ENCODE measurements at places on chromosomes 5 and 9.

DNA sequence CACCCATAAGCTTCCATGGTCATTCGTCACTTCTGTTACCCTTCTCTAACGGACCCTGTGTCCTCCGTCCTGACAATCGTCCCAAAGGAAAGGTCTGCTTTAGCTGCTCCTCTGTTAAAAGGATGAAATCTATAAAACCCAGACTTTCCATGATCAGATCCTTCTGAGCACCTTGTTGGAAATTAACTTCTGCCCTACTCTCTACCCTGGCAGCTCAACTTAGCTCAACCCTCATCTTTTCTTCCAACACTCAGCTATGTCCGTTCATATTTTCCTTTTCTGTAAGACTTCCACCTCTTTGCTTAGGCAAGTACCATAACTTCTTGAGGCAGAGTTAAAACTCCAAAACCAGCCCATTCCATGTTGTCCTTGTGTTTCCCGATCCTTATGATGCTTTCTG, 205.4 kb downstream of the SPATA31A6 start:
- no peak for DNase-seq

DNA sequence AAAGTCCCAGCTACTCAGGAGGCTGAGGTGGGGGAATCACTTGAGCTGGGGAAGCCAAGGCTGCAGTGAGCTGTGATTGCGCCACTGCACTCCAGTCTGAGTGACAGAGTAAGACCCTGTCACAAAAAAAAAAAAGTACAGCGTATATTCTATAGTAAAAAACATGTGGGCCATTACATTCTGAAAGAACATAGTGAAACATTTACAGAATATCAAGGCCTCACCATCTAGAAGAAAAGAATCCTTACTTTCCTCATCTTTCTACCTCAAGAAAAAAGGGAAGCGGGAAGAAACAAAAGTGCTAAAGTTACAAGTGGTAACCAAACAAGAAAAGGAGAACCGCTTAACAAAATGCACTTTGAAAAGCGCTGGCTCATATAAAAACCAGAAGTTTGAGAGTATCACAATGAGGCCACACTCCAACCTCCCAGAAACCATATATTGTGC, 5.7 kb upstream of the SYK start:
- no peak for DNase-seq

- DNase-seq: peak; percentile 89
Observed at GRCh38 chr9:137254624-137255447, at the start of gene NELFB. TSS of gene NELFB (plus strand) at chr9:137255327.

DNA sequence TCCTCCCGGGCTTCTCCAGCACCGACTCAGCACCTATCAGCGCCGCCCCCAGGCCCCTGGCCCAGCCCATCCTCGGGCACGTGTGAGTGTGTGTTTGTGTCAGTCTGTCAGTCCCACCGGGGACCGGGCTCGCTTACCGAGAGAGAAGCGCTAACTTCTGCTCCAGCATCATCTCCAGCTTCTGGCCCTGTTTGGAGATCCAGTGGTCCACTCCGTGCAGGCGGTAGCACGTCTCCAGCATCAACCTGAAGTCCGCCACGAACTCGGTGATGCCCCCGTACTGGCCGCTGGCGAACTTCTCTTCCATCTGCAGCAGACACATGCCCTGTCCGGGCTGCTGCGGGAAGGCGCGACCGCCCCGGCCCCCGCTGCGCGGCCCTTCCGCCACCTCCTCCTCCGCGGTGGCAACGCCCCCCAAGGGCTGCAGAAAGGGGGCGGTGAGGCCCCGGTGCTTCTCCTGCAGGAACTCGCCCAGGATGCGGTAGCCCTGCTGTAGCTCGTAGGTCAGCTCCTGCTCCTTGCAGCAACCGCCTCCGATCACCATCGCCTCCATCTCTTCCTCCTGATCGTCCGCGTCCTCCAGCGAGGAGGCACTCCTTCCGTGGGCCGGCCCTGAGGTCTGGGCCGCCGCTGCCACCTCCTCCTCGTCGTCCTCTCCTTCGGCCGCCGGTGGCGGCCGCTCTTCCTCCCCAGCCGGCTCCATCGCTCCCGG, 8.2 kb downstream of the RANBP6 start:
- peak; percentile 58 for DNase-seq

DNA sequence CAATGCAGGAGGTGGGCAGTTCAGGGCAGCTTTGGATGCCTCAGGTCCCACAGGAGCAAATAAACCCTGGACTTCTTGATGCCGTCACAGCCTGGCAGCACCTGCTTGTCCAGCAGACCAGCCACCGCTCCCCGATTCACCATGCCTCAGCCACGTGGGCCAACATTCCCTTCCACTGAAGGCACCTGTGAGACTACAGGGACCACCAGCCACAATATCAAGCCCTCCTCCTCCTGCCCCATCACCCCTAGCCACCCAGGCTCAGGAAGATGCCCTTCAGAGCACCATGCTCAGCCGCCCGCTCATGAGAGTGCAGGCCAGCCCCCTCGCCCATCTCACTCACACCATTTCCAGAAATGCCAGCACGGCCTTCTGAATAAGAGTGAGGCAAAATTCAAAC, 234.7 kb downstream of the SYK start:
- DNase-seq: no peak

GRCh38 chr5:54415896-54416601, 39.5 kb upstream of the HSPB3 start:
- no peak for DNase-seq

GRCh38 chr9:94031380-94031779, 52.9 kb upstream of the PTPDC1 start:
- DNase-seq: no peak

GRCh38 chr5:147822686-147823491, 8.6 kb downstream of the SPINK1 start:
- peak; percentile 82 for DNase-seq

GRCh38 chr9:128819716-128820664, 1.7 kb downstream of the ENDOG start:
- no peak for DNase-seq

DNA sequence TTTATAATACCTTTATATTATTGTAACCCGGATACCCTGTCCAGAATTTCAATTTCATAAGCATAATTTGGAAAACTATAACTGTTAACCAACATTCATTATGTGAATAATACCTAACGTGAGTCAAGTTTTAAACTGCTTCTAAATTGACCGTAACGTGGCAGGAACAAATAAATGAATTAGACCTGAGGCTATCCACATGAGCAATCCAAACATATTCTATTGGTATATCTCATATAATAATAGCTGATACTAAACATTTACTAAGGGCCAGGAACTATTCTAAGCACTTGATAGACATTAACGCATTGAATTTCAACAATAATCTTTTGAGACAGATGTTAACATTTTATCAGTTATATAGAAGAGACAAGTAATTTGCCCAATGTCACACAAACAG, 276.4 kb downstream of the MEF2C start:
- no peak for DNase-seq

DNA sequence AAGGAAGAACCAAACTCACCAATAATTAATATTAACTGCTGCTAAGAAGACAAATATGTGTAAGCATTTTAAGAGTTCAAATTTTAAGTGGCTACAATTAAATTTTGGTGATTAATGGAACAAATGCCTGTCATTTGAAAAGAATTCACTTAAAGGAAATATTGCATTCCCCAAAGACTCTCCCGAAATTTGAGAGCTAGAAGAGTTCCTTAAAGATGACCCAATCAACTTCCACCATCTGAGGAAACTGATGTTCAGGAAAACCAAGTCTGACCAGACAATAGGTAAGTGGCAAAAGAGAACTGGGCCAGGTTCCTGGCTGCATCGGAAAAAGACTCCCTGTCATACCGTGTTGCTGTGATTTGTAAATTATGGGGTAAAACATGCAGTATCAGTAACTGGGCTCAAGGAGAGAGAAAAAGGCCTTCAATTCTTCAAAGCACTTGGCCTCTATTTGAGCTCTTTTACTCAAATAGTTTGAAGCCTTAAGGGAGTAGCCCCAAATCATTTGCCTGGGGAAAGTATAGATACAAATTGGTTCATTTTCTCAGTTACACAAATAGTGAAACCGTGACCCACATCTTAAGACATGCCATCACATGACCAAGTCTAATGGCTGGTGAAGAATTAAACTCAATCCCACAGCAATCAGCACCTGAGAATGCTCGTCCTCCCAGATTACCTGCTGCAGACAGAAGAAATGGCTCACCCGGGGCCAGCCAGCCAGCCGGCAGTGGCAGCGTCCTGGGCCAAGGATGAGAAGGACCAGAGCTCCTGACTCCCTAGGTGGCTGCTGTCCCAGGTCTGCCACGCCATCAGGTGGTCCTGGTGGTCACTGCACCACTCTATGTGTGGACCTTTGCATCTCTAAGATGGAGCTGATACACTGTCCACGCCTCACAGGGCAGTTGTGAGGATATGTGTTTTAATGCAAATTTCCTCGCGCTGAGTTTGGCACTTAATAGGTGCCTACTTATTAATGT, 162.9 kb downstream of the TTLL11 start:
- no peak for DNase-seq

- no peak for DNase-seq
Observed at GRCh38 chr5:137218471-137218870, 280.7 kb downstream of the SPOCK1 start.

DNA sequence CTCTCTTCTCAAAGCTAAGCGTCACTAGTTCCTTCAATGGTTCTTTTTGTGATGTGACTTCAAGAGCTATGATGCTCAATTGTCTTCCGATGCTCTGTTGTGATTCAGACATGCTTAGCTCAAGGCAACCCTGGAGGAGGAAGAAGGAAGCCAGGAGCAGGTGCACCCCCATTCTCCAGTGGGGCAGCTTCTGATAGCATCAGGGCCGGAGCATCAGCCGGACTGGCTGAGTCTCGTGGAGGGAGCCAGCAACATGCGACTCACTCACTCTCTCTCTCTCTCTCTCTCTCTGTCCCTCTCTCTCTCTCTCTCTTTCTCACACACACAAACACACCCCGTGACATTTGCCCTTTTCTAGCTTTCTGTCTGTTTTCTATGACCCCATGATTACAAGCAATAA, 140.2 kb downstream of the HSD17B3 start:
- no peak for DNase-seq

- no peak for DNase-seq
Observed at GRCh38 chr5:66354422-66354821, 210.3 kb downstream of the SREK1 start.

DNA sequence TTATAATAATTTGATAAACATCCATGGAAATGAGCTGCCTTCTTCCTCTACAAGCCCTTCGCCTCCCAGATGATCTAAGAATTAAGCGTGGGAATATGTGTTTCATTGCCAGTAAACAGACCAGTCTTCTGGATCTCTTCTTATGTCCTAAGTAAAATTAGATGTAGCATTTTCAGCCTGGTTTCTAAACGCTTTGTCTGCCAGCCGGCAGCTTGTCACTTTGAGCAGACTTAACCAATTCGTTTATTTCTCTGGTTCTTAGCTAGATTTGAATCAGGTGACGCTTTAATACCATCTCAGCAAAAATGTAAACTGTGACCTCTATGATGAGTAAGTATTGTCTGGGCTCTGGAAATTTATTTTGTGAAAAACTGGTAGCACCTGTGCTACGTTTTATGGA, 380.6 kb upstream of the NUDT12 start:
- no peak for DNase-seq

DNA sequence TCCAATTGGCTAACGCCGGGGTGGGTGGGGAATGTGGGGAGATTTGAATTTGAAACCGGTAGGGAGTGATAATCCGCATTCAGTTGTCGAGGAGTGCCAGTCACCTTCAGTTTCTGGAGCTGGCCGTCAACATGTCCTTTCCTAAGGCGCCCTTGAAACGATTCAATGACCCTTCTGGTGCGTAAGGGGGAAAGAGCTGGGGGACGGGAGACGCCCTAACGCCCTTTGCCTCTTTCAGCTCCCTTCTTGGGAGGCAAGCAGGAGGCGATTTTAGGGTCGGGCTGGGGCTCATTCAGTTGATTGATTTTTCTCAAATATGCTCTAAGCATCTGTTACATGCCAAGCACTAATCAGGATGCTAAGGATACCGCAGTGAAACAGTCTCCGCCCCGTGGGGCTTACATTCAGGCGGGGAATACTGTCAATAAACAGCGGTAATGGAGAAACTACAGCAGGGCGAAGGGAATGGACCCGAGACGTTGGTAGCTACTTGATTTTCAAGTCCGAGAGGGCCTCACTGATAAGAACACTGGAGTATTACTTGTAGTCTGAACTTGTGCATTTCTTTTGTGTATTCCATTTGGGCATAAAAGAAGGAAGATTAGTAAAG, at the start of gene HMMR:
HMMR (plus strand) TSS at position 71 of the 610 bp plus-strand sequence; CDS start at position 132, 61 bp downstream.
- DNase-seq: peak; percentile 80

DNA sequence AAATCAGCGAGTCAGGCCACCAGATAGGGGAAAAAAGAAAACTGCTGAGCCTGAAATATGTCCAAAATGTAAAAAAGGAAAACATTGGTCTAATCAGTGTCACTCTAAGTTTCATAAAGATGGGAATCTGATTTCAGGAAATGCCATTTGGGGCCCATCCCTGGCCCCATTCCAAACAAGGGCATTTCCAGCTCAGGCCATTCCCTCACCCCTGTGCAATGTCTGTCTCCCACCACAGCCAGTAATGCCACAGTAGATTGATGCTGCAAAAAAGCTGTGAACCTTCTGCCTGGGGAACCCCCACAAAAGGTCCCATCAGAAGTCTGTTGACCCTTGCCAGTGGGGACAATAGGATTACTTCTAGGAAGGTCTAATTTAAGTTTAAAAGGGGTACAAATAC, 199.6 kb downstream of the YTHDC2 start:
- DNase-seq: no peak

DNA sequence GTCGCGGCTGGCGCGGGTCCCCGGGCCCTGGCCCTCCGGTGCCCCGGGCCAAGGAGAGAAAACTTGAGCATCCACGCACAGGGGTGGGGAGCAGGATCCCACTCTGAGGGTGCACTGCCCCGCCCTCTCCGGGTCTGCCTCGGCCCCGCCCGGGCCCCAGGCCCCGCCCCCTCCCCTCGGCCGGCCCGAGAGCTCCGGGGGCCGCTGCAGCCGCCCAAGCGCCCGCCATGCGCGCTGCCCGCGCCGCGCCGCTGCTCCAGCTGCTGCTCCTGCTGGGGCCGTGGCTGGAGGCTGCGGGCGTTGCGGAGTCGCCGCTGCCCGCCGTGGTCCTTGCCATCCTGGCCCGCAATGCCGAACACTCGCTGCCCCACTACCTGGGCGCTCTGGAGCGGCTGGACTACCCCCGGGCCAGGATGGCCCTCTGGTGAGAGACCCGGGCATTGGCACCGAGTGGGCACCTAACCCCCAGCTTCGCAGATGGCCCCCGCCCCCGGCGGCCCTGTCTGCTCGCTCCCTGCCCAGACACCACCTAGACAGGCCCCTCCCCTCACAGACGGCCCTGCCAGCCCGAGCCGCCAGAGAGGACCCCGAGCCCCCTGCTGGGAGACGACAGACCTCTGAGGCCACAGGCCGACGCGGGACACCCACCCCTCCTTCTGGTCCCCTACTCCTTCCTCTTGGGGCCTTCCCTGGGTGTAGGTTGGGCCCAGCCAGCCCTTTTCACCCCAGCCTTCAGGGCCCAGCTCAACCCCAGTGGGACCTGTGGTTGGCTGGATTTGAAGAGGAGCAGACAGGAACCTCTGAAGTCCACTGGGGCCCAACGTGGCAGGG, at the start of gene CERCAM:
CERCAM (plus strand) TSS at position 207 of the 831 bp plus-strand sequence; CDS start at position 228, 21 bp downstream.
- DNase-seq: peak; percentile 88

- DNase-seq: no peak
Observed at GRCh38 chr5:172721455-172722326, 49.3 kb downstream of the DUSP1 start.
